ENCODE measurements at places on chromosomes 11 and 22.

- no peak for DNase-seq
Observed at GRCh38 chr11:75543806-75544205, 18.1 kb upstream of the GDPD5 start.

DNA sequence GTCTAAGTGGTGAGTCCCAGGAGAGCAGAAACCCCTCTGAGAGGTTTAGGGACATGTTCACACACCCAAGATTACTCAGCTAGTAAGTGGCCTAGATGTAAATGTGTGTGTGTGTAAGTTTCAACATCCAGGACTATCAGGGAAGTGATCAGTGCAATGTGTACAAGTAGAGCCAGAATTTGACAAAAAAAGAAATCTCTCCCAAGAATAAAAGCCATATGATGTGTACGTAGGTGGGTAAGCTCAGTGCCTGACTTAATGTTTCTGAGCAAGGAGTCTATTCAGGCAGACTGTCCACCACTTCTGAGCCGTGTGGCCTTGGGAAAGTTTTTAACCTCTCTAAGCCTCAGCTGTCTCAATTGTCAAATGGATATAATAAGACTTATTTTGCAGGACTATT lies 133.8 kb upstream of the NAV2 start:
- DNase-seq, result no peak

DNA sequence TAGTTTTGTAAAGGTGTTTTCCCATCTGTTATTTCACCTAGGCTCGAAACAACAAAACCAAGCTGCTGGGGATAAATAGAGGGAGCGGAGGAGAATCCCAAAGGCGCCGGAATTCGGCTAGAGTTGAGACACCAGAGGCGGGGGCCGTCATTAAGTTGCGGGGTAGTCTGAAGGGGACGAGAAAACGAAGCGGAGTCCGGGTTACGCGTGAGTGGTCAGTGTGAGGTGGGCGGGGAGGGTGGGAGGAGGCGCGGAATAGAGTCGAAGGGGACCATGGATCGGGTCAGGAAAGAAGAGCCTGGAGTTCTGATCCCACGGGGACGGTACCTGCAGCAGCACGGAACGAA lies 361 bp downstream of the SRPRA start:
- peak; percentile 56 for DNase-seq

DNA sequence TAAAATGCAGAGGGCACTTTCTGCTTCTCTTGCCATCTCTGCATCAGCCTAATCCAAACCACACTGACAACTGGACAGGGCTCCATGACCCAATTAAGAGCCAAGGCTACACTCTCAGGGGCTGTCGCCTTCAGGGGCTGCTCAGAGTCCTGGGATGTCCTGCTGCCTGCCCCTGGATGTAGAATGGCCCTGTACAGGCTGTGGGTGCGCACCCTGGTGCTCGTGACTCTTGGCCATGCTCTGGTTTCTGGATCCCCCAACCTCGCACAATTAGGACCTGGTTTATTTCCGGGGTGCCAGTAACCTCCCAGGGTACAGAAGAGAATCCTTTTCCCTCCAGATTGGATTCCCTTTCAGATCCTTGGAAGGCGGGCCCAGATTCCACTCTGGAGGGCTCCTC lies 11.3 kb downstream of the IFT27 start:
- DNase-seq, result no peak

DNA sequence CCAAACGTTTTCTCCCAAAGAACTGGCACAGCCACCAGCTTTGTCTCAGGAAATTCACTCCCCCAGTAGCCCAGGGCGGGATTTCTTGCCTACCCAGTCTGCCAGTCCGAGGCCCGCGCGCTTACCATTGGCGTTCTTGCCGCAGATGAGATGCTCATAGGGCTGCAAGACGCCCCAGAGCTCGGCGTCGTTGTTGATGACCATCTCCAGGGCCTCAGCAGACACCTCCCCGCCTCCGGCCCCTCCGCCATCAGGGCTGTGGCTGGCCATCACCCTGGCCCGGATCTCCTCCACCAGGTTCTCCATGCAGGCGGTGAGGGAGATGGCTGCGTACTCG lies 1.3 kb downstream of the ABTB2 start:
- no peak for DNase-seq

- no peak for DNase-seq
Observed at GRCh38 chr11:7575841-7576725, 62.3 kb downstream of the PPFIBP2 start.

All from HEK293T (cell line).